ENCODE measurements at places on chromosomes 16 and 17. TPM values are rescaled to one million over a fixed set of nuclear protein-coding genes. Genes with fewer than 3 reads are reported as not detected.

- DNase-seq = no peak
These were observed 2.9 kb upstream of the CARMIL2 start for GRCh38 chr16:67641779-67642708.

- DNase-seq = no peak
These were observed 14.1 kb upstream of the C16orf95 start for GRCh38 chr16:87331241-87331801.

DNA sequence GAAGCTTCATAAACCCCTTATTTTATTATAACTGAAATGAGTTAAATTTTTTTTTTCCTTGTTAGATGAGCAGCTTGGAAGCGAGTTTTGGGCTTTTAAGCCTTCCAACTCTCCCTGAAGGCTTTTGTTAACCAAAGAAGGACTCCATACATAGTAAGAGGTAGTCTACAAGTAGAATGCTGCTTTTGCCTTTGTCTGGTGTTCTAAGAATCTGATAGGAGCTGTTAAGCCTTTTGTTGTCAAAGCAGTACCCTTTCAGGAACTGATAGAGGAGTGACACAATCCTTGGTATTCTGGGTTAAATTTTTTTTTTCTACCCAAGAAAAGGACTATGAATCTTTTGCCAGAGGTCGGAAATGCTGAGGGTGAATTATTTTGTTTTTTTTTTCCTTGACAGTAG, 26.1 kb downstream of the MAP2K4 start:
- DNase-seq = no peak

GRCh38 chr16:23045025-23045424, 104.2 kb downstream of the USP31 start:
- no peak for DNase-seq

Gene CLEC18C
- total RNA-seq = not detected

- DNase-seq = no peak
These were observed 778.1 kb upstream of the SOX9 start for GRCh38 chr17:71342737-71343136.

DNA sequence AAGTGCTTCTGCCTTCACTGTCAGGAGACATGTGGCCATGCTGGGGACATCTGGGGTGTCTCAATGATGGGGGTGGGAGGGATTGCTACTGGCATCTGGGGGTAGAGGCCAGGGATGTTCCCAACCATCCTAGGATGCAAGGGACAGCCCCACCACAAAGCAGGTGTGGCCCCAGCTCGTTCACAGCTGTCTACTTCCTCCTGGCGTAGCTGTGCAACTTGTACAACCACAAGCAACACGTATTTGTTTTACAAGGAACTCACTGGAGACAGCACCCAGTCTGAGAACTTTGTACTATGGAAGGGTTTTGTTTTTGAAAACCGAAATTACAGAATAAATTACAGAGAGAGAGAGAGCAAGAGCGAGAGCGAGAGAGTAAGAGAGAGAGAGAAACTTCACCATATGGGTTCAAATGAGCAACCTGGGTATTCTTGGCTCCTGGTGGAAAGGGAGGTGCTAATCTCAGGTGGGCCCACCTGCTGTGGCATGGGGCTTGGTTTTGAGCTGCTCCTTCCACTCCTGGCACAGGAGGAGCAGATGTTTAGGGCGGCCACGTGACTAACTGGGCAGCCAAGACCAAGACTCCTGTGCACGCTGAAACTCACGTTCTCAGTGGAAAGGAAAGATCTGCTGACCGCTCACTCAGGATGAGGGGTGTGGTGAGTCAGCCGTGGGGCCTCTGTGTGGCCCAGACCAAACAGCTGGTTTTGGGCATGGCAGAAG, 17.5 kb upstream of the TNFRSF13B start:
- DNase-seq = no peak

DNA sequence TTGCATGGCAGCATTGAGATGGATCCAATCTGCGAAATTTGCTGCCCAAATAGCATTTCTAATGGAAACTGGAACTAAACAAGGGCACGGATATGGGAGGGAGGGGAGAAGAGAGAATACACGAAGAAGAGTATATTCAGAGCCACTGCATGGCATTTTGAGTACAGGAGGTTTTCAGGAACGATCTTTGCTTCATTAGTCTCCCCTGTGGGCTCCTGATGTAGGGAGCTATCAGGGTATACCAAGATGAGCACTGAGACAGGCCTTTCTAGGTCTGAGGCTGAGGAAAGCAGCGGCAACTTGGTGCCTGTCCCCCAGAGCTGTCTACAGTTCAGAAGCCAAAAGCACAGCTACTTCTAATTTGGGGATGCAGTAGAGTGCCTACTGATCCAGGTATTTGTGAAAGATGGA, 257.7 kb upstream of the PMFBP1 start:
- DNase-seq = no peak

DNA sequence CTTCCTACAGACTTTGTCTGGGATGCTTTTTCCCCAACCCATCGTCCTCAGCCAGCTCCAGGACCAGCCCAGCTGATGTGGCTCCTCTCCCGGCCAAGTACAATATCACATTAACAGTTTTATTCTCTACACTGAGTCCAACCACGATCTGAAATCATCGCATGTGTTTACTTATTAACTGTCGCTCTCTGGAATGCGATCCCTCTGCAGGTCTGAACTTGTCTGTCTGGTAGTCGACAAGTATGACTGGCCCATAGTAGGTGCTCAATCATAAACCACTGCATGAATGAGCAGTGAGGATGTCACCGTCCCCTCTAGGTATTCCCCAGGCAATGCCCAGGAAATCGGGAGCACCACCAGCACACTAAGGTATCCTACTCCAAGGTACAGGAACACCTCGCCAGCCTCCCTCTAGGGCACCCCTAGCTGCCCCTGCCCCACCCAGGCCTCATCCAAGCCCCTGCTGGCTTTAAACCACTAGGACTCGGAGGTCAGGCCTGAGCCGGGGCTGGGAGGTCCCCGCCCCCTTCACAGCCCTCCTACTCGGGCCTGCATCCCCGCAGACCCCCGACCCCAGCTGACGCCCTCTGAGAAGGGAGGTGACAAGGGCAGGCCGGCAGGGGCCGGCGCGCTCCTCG, 27.7 kb downstream of the RTN4RL1 start:
- DNase-seq = no peak

GRCh38 chr17:47708864-47709541, 15.0 kb downstream of the TBKBP1 start:
- DNase-seq = no peak

- DNase-seq = no peak
These were observed 956.1 kb upstream of the GOT2 start for GRCh38 chr16:59690216-59690615.

Gene KRT32
- 0.72 TPM for total RNA-seq

DNA sequence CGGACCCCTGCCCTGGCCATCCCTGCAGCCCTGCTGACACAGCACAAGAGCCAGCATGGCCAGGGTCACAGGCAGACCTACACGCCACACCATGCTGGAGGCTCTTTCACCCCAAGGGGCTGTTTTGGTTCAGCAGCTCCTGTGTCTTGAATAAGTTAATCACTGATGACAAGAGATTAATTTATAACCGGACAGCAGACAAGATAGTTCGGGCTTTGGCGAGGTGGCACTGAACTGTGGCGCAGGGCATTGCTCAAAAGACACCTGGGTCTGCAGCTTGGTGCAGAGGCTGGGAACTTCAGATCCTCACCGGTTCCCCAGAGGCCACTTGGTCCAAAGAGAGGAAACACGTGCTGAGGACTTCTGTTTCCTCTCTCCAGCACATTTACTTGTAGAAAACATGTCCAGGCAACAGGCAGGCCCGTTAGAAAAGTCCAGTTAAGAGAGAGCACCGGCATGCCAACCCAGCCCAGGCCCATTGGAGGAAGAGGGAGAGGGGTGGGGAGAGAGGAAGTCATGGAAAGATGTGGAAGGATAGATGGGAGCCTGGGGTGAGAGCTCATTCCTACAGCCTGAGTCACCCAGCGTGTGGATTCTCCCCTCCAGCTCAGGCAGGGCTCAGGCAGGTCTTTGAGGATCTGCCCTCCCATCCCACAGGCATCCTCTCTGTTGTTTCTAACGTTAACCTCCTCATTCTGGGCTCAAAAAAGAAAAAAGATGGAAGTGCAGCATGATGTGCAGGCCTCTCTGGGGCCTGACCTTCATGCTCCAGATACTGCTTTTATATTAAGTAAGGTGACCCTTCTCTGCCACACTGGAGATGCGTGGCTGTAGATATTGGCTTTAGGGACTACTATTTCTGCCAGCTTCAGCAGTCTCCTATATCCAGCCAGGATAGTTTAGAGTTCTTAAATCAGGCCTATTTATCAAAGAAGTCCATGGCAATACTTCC, 80.0 kb upstream of the HNF1B start:
- DNase-seq = no peak

Gene TM4SF5
- total RNA-seq = not detected

GRCh38 chr17:60613325-60613724, 13.3 kb downstream of the PPM1D start:
- no peak for DNase-seq

DNA sequence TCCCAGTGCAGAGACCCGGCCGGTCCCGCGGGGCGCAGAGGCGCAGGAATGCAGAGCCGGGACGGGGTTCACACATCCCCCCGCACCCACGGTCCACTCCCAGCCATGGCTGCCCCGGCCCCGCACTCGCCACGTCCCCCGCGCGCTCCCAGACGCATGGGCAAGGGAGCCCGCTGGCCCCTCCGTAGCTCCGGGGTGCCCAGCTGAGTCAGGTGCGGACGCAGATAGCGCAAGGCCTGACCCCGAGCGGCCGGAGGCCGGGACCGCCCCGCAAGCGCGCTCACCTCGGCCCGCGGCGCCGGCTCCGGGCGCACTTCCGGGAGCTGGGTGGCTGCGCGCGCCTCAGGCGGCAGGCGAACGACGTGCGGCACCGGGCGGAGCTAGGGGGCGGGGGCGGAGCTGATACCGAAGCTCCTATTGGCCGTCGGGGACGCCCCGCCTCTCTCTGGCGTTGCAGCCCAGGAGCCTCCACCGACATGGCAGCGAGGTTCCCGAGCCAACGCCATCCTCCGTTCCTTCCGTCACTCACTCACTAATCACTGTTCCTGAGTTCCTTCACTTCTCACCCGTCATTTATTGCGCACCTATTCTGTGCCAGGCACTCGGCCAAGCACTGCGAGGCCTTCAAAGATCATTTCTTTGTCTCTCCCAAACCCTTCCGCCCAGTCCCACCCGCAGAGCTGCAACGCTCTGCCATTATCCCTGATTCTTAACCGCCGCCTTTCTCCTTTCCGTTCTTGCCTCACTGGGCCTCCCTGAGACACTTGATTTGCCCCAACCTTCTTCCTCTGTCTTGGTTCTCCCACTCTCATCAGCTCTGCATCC, at the start of gene ZNF18:
Gene ZNF18 (minus strand): TSS at position 329 of the 825 bp plus-strand sequence. CDS start 4,646 bp downstream, outside the sequence.
- DNase-seq = peak; percentile 57

- DNase-seq = peak; percentile 27
These were observed 228.5 kb upstream of the PMFBP1 start for GRCh38 chr16:72400257-72401083.

Gene HLF
- 0.13 TPM for total RNA-seq

DNA sequence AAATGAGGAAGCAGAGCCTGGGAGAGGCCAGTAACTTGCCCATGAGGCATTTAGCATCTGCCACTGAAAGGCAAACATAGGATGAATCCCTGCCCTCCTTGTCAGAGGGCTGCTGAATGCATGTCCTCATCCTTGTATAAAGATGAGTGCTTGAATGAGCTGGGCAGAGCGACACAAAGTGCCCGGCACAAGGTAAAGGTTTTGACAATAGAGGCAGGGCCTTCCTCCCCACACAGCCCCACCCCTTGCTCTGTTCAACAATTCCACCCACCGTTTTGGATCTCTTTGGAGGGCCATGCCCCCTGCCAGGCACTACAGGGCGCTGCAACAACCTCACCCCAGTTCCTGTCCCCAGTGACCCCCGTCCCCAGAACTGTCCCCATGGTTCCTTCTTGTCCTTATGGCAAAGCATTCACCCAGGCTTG, 1.4 kb upstream of the KRT19 start:
- no peak for DNase-seq

Gene DPEP1
- 0.18 TPM for total RNA-seq

- DNase-seq = no peak
These were observed 13.6 kb downstream of the PIMREG start for GRCh38 chr17:6457688-6458459.

Gene CRHR1
- 0.15 TPM for total RNA-seq

- no peak for DNase-seq
These were observed 939 bp upstream of the CCL2 start for GRCh38 chr17:34254146-34254545.

DNA sequence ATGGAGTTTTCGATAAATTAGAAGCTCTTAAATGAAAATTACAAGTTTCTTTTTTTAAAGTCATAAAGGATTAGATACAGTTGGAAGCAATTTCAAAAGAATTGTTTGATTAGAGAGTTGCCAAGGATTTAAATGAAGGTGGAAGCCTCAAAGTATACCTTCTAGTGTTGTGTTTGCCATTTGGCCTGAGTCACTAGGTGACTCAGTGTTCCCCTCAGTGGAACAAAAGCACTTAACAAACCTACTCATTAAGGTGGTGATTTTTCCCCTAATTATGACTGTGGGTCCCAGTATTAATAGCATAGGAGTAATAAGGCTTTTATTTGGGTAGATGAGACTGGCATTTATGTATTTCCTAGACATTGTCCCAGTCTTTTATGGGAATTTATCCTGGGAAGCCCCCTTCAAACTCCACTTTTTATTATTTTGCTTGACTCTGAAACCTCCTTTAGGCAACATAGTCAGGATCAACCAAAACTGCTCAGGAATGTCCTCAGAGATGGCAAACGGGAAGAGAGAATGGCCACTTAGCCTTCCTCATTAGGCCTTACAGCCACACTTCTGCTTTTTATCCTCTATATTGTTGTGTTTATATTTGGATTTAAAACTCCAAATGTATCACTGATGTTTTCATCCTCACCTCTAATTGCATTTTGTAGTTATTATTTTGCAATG, 161.0 kb downstream of the FTO start:
- no peak for DNase-seq

DNA sequence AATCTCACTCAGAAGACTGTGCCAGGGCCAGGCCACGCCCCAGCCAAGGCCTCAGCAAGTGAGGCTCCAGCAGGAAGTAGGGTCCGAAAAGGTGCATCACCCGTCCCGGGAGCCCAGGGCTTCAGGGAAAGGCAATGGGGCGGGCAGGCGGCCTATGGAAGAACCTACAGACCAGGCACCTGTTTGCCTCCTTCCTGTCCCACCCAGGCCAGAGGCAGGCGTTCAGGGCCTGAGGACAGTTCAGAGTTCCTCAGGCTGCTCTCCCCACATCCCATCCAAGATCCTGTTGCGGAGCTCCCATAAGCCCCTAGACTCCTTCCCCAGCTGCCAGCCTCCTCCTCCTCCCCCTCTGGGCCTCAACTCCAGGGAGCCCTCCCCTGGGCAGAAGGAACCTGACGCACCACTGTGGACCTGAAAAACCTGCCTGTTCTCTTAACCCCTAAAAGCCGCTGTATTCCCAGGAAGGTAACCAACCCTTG, 2.3 kb downstream of the CLUH start:
- DNase-seq = no peak

DNA sequence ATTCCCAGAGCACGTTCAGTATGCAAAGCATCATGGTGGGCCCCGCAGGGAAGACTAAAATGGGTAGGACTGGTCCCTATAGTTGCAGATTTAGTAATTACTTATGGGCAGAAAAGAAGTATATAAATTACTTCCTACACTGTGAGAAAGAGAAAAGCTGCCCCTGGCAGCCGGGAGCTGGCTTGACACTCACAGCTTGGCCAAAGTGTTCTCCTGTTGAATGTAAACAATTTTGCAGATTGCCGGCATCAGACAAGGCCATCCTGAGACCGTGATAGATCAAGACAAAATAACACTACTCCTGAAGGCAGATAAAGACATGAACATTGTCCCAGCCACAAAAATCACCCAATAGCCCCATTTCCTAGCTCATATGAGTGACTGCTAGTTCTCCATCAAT, 98.5 kb downstream of the MARF1 start:
- no peak for DNase-seq

GRCh38 chr16:86906623-86907022, 328.3 kb downstream of the FOXL1 start:
- DNase-seq = no peak
